ENCODE measurements at places on chromosomes 12 and 14.

- no peak for DNase-seq
Observed at GRCh38 chr14:100375266-100375962, 52.3 kb downstream of the SLC25A47 start.

- no peak for DNase-seq
Observed at GRCh38 chr12:27616356-27617142, 79.7 kb upstream of the REP15 start.

GRCh38 chr12:119672194-119672593 lies 4.3 kb downstream of the PRKAB1 start:
- DNase-seq = no peak

GRCh38 chr12:118984161-118984943 lies 3.0 kb downstream of the SRRM4 start:
- DNase-seq = no peak

Measured in neural crest cell (in vitro differentiated cells).